ENCODE measurements at places on chromosomes 2 and 18.

GRCh38 chr18:49971462-49971861, 158.1 kb upstream of the ACAA2 start:
- no peak for DNase-seq

- no peak for DNase-seq
Observed at GRCh38 chr18:62885804-62886203, 170.5 kb downstream of the PHLPP1 start.

DNA sequence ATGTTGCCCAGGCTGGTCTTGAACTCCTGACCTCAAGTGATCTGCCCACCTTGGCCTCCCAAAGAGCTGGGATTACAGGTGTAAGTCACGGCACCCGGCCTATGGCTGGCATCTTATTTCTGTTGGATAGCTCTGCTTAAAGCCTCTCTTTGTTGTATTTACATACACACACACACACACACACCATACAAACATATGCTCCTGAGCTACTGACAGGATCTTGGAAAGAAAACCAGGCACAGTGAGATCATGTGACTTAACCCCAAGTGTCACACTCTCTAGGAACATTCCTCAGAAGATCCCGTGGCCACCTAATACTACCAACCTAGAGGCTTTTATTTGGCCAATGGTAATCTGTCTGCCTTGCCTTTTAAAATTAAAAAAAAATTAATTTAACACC, 85.1 kb upstream of the HAAO start:
- no peak for DNase-seq

GRCh38 chr2:82641598-82642180, 1817.4 kb downstream of the SUCLG1 start:
- DNase-seq: no peak
